ENCODE measurements at places on chromosomes 2 and 18.
A peak's percentile ranks its signal among the peaks of the same experiment; 100 is the strongest.

DNA sequence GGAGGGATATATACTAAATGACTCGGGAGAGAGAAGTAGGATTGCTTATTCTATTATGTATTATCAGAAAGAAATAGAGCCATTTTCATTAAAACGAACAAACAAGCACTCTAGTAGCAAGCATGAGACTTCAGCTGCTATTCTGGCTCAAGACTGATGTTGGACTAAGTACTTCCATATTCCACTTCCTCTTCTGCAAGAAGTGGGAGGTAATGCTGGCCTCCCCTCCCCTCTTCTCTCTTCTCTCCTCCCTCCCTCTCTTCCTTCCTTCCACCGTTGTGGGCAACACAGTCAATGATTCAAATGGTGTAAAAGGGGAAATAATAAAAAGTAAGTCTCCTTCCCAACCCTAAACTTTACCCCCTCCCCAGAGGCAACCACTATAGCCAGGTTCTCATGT is 62.6 kb downstream of the EMX1 start:
- no peak for DNase-seq

DNA sequence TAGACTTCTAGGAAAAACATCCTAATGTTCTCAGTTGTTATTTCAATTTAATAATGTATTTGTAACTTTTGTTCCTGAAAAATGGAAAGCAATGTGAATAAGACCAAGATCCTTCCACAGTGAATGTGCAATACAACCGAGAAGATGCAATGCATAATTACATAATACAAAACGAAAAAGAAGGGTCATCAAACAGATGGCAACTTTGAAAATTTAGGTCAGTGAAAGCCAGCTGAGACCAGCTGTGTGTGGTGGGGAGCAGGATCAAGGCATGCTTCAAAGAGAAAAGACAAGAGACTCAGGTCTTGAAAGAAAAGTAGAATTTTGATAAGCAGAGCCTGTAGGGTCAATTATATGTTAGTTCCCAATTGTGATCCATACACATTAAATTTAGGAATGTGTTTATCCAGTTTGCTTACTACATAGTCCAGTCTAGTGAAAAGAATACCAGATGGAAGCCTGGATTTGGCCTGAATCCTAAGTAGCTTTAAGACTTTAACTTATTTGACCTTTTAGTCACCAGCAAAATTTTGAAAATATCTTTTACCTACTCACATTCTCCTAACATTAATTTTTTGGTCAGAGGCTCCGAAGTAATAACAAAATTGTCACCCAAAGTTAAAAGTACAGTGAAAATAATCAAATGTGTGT is 93.7 kb downstream of the COBLL1 start:
- DNase-seq = no peak

DNA sequence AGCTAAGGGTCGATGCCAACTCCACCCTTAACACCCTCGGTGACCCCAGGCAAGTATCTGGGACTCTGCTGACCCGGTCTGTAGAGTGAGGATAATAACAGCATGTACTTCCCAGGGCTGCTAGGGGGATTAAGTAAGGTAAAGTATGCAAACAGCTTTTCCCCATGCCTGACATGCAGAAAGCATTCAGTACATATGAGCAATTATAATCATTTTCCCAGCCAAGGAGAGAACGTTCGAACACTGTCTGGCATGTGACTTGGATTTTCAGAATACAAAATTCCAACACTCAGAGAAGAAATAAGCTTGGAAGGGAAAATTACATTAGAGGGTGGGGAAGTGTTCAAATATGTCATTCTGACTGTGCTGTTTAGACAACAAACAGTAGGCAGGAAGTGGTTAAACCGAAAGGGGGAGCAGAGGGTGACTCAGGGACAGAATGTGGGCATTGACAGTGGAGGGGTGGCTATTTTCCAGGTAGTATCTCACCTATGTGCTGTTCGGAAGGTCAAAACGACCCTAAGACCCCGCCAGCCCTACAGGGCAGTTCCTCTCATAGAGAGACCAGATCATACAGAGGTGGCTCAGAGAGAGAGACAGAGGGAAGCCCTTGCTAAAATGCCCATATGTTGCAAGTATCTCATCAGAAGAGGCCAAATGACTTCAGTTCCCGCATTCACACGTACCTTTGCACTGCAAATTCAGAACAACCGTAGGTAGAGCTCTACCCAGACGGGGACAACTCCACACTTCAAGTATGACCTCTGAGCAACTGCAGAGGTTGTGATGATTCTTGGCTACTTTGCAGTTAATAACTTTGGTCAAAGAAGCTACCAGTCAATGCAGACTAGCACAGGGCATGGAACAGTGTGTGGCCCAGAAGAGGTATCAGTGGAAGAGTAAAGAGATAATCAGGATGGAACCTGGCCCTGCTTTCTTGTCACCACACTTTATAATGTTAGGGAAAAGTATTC is 14.8 kb downstream of the ASPRV1 start:
- peak; percentile 87 for DNase-seq

DNA sequence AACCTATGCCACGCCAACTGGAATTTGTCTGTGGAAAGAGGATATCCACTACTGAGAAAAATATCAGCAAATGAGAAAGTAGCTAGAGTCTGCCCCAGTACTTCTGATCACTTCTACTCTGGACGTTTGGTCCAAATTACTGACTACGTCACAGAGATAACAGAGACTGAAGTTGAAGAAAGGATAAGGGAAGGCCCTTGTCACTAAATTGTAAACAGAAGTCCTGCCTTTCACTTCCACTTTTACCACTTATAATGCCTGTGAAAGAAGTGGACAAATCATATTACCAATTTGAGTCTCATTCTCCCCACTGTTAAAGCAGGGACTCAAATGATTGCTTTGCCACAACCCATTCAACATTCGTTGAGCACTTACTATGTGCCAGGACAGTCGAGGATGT is 173.9 kb upstream of the ERBB4 start:
- DNase-seq = no peak

DNA sequence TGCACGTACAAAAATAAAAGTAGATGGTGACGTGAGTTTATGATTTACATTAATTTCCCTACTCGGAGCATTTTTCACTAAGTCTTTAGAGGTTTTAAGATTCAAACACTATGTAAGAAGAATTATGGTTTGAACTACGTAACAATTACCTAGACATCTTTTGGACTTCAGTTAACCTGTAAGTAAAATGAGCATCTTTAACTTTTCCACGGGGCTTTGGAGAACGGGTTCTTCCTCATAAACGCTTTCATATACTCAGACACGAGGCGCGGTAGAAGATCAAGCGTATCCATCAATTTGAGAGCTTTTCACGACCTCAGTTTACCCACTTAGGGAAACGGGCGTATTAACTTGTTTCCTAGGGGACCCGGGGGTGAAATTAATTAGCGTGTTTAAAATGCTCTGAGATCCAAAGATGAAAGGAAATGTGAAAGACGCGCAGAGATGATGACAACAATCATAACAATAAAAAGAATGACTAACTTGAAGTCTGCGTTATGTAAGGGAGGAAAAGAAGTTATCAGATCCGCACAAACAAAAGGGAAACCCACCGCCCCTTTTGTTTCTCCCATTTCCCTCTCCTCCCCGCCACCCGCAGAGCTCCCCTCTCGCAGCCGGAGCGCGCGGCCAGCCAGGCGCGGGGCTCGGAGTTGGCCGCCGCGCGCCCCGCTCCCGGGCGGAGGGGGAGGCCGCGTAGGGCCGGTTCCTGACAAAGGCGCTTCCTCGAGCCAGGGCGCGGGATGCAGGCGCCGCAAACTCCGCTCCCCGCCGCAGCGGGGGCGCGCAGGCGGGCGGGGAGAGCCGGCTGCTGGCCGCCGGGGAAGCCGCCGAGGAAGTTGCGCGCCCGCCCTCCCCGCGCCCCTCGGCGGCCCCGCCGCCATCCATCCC is 807 bp downstream of the PELI1 start:
- DNase-seq = peak; percentile 43

DNA sequence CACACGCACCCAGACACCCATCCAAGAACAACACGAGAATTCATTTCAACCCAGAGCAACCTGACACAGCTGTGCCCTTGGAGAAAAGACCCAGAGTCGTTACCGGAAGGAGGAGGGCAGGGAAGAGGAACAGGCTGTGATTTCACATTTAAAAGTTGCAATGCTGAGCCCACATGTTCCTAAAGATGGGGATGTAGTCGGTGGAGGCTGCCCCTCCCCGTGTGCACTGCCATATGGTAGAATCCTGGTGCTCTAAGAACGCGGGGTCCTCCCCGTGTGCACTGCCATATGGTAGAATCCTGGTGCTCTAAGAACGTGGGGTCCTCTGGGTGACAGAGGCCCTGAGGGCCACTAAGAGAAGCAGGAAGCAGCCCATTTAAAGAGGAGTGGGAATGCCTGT is 10.9 kb downstream of the MTERF4 start:
- DNase-seq = no peak

- no peak for DNase-seq
Observed at GRCh38 chr2:69789175-69789721, 40.2 kb upstream of the GMCL1 start.

DNA sequence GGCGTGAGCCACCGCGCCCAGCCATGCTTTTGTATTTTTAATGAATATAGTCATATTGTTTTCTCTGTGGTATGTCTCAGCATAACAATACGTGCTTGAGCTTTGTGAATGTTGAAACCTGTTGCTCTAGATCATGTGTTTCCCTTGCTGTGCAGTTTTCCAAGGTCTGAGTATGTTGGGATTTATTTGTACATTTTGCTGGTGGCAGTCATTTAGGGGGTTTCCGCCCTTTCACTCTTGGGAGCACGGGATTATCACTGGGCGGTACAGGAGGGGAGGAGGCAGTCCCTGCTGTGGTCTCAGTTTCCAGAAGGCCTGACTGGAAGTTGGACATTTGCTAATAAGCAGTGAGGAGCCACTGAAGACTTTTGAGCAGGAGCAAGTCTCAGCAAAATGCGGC is 24.9 kb upstream of the CATIP start:
- DNase-seq = no peak

GRCh38 chr2:16661936-16662839 is 3.4 kb downstream of the CYRIA start:
- no peak for DNase-seq

GRCh38 chr2:151766437-151767153 is 32.3 kb upstream of the NEB start:
- DNase-seq = peak; percentile 77

DNA sequence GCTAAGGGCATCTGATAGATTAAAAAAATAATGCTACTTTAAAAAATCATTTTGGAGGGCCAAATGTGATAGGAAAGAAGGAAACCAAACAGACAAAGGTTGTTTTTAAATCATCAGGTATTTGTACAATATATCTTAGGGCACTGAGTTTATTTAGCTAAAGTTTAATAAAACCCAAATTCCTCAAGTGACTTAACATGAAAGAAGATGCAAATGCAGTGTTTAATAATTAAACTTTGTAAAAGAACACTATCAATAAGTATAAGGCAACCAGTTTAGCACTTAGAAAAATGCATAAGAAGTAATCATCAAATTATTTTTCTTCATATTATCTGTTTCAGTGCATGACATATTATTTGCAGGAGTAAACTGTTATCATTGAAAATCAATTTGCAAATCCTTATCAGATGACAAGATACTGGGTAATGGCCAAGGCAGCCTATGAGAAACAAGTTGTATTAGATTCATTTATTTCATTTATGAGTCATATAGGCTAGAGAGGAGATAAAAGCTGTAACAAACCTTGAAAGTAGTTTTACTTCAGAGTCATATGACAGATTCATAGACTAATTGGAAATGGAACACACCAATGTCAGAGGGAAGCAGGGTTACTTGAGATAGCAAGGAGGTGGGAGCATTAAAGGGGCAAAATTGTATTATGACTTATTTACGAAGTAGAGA is 165.5 kb downstream of the GCA start:
- DNase-seq = no peak

GRCh38 chr2:238644095-238645081 is 203.5 kb upstream of the TWIST2 start:
- DNase-seq = no peak

- DNase-seq = no peak
Observed at GRCh38 chr2:176947754-176948153, 264.8 kb upstream of the HNRNPA3 start.

- DNase-seq = no peak
Observed at GRCh38 chr2:237283131-237283928, 130.6 kb downstream of the COL6A3 start.

GRCh38 chr2:166921261-166921896 is 33.1 kb downstream of the XIRP2 start:
- DNase-seq = no peak

- DNase-seq = no peak
Observed at GRCh38 chr2:5287558-5288334, 404.4 kb upstream of the SOX11 start.

DNA sequence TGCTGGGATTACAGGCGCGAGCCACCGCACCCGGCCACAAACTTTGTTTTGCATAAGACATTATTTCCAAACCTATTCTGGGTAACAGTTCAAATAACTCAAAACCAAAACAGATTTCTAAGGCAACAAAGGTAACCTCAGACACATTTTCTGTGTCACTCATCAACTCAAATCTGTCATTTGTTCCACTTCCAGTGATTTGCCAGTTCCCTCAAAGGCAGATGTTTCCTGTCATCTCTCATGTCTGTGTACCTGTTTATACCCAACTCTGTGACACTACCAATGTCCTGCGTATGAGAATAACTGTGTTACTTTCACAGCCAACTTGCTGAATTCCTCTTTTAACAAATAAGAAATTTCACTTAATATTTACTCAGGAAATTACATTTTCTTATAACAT is 54.4 kb downstream of the SCN3A start:
- DNase-seq = peak; percentile 18

DNA sequence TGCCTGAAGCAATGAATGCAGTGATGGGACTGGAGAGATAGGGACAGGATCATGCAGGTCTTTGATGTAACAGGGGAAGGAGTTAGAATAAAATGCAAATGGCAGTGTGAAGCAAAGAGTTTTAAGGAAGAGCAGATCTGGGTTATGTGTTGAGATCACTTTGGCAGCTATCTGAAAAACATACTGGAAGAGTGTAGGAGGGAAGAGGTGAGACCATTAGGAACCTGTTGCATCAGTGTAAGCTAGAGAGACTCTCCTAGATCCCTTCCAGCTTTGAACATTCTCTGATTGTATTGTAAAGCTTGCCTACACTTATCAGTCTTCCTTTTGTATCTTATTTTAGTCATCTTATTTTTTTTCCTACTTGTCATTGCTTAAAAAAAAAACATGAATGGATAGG is 10.5 kb downstream of the ACVR2A start:
- no peak for DNase-seq

DNA sequence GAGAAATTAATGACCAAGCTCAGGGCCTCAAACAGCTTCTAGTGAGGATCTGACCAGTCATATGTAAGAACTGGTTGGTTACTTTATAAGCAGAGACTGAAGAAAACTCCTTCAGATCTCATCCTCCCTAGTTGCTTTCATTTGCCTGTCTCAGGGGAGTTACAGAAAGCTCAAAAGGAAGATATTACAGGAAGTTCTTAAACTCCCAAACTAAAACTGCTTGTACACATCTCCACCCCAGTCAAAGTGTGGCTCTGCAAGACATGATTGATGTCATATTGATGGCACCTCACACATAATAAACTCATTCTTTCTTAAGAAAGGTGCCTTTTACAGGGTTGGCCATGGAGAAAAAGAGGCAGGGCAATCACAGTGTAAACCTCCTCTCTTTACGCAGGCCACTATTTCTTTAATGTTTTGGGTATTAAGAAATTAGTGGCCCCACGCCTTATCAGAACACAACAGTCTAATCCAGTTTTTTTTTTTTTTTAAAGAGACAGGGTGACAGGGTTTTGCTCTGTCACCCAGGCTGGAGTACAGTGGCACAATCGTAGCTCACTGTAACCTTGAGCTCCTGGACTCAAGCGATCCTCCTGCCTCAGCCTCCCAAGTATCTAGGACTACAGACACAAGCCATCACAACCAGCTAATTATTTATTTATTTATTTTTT is 62.6 kb upstream of the STK17B start:
- DNase-seq = peak; percentile 61
